ENCODE measurements at places on chromosomes 3 and 15.

DNA sequence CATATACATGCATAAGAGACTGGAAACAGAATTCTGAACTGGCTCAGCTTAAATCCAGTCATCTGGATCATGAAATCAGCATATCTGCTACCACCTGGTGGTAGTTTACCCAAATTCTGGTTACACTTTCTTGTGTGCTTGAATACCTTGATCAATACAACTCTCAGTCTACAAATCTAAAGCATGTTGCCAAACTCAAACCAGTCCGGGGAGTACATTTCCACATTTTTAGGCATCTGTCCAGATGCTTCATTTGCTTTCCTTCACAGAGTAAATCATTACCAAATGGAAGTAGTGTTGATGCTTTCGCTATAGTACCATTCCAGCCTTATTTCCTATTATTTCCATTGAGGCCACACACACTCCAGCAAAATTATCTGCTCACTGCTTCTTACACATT is 126.4 kb downstream of the P2RY1 start:
- peak; percentile 11 for DNase-seq

- no peak for DNase-seq
Observed at GRCh38 chr3:50587806-50588758, 18.8 kb downstream of the HEMK1 start.

DNA sequence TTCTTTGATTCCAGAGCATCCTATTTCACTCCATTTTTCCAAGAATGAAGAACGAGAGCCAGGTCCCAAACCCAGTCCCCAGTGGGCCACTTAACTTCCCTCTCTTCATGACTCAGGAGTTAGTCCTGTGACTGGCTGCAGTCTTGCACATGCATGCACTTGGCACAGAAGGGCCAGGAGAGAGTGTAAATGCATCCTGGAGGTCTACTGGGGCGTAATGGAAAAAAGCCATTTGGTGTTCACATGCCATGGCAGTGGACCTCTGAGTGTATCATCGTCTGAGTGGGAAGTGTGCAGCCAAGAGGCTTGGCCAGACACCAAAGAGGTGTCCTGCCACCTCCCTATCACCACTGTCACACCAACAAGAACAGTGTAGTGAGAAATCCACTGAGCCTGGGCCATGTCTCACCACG is 15.1 kb upstream of the RFTN1 start:
- DNase-seq, result peak; percentile 28

DNA sequence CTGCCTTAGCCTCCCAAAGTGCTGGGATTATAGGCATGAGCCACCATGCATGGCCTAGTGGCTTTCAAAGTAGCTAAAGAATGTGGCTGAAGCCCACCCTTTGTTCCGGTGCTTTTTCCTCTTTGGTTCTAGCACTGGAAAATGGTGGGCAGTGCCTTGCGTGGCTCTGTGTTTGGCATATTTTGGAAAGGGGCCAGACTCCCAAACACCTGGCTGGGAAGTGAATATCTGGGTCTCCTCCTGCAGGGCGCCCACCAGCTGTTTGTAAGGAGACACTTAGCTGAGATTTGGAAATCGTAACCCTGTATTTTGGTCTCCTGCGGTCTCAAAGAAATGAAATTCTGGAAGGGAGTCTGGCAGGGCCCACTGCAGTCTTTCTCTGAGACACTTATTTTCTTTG is 336.4 kb downstream of the IL20RB start:
- DNase-seq, result no peak

DNA sequence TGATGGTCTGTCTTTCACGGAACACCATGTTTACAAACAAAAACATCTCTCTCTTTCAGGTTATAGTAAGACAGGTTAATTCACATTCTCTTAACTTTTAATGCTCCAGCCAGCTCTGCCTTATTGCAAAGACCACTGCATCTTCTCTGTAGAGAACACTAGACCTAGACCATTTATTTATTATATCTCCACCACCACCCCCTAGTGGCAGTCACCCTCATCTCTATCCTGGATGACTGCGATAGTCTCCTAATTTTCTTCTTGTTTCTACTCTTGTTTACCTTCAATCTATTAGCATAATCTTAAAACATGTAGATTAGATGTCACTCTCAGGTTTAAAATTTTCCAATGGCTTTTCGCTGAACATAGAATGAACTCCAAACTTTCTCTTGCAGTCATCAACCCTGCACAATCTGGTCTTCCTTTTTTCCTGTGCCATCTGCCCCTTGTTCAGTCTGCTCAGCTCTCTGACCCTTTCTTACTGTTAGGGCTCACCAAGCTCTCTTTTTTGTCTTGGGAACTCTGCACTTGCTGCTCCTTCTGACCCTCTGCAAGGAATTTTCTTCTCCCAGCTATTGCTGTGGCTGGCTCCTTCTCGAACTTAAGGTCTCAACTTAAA is 155.6 kb downstream of the SQOR start:
- DNase-seq, result peak; percentile 38

- DNase-seq, result no peak
Observed at GRCh38 chr3:181555681-181556080, 156.0 kb upstream of the SOX2 start.

DNA sequence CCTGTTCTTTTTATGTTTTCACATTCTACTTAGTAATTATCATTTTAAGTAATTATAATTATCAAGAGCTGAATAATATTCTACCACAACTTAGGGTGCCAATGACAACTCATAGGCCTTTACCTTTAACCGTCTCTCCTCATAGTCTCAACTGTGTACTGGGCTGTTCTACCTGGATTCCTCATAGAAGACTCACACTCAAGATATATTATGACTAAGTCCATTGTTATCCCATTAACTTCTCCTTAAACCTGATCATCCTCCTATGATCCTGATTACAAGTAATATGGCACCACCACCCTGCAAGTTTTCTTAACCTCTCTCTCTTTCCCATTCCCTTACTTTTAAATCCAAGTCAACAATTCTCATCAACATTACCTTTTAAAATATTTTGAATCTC is 285.9 kb upstream of the VEPH1 start:
- DNase-seq, result no peak

Data from myocyte (in vitro differentiated cells).